ENCODE measurements at places on chromosomes 3 and 15.

GRCh38 chr3:172844428-172844827 lies 93.9 kb downstream of the ECT2 start:
- no peak for DNase-seq

GRCh38 chr3:178551916-178552321 lies 15.7 kb downstream of the KCNMB2 start:
- no peak for DNase-seq

- DNase-seq = no peak
Observed at GRCh38 chr15:81992523-81992922, 53.3 kb downstream of the MEX3B start.

DNA sequence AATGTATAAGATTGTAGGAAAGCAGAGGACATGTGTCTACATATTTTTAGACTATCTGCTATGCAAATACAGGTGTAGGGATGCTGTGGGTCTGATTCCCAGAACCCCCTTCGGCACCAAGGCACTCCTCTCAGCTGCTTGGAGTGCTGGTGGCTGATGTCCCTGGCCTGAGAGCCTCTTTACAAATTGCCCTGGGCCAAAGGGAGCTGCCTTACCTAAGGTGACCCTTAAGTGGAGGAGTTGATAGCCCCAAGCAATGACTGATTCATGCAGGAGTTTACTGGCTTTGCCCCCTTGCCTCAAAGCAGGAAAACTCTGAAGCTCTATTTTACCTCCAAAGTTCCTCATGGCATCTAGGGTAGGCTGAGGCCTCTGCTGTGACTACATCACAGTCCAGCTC lies 83.0 kb downstream of the ZNF385D start:
- no peak for DNase-seq

DNA sequence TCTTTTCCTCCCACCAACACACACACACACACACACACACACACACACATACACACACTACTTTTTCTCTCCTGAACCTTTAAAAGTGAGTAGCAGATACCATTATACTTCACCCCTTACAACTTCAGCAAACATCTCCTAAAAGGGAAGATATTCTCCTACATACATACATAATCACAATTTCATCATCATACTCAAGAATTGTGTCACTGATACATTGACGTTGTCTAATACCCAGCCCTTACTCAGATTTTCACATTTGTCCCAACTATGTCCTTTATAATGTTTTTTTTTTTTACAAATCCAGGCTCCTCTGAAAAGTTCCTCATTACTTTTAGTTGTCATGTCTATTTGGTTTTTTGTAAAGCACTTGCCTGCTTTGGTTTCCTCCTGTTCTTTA lies 18.5 kb downstream of the ABHD6 start:
- no peak for DNase-seq

GRCh38 chr3:150227839-150228238 lies 180.3 kb upstream of the TSC22D2 start:
- peak; percentile 46 for DNase-seq

GRCh38 chr3:163362151-163362550 lies 1716.1 kb downstream of the SI start:
- no peak for DNase-seq

GRCh38 chr3:13167064-13167743 lies 94.0 kb upstream of the IQSEC1 start:
- no peak for DNase-seq

DNA sequence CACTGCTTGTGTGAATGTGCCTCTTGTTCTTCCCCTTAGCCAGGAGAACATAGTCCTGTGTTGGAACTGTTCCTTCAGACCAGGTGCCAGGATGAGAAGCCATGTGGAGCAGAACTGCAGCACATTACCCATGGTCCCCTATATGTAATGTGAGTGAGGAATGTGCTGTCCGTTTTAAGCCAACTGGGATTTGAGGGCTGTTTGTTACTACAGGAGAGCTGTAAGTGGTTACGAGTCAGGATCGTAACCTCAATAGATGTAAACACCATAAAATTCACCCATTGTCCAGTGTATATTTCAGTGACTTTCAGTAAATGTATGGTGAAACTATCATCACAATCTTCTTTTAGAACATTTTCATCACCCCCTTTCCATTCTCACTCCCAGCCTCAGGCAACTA lies 10.1 kb upstream of the SCAP start:
- DNase-seq = no peak

DNA sequence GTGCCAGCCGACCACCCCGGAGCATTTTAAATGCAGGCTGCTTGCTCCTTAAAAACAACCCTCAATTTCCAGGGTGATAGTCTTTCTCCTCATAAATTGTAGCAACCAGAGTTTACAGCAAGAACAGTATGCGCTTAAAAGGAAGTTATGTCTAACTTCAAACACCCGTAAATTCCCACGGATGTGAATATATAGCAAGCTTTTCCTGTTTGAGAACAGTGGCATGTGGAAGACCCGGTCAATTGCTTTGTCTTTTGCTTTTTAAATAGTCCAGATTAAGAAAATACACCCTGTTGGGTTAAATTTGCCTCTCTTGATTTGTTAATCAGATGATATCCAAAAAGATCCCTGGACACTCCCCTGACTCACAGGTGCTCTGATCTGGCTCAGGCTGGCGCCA lies 20.8 kb downstream of the MRPS25 start:
- DNase-seq = no peak

DNA sequence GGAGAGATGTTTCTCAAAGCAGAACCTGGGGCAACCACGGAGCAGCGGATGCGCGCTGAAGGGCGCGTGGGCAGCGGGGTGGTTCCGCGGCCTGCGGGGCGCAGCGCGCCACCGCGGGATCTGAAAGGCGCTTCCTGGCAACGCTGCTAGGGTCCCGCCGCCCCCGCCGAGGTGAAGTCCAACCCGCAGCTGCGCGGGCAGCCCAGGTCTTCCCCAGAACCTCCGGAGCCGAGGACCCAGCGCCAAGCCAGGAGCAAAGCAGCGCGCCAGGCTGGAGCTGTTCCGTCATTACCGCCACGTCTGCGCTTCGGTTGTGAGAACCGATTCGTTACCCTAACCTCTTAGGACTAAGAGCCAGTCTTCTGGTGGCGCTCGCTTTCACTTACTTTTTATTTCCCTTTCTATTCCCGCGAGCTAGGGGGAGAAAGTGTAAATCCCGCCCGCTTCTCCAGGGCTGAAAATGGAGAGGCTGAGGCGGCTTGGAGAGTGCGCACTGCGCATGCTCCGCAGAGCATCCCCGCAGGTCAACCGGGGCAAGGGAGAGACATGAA lies 3.2 kb upstream of the GABRG3 start:
- no peak for DNase-seq

- DNase-seq = peak; percentile 83
Observed at GRCh38 chr3:11764931-11765363, 81.7 kb downstream of the TAMM41 start.

DNA sequence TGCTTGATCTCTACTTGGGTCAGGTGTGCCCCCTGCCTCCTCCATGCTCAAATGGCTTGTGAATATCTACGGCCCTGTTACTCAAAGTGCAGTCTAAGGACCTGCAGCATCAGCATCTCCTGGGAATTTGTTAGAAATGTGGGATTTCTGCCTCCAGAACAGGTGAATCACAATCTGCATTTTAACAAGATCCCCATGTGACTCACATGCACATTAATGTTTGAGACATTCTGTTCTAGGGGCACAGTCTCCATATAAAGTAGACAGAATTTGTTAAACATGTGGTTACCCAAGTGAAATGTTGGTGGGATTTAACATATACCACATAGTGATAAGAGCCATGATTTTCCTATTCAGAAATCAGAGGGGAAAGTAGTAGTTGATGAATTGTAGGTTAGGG lies 256.2 kb downstream of the NR1D2 start:
- no peak for DNase-seq

GRCh38 chr15:44490622-44491021 lies 46.3 kb upstream of the EIF3J start:
- DNase-seq = no peak

DNA sequence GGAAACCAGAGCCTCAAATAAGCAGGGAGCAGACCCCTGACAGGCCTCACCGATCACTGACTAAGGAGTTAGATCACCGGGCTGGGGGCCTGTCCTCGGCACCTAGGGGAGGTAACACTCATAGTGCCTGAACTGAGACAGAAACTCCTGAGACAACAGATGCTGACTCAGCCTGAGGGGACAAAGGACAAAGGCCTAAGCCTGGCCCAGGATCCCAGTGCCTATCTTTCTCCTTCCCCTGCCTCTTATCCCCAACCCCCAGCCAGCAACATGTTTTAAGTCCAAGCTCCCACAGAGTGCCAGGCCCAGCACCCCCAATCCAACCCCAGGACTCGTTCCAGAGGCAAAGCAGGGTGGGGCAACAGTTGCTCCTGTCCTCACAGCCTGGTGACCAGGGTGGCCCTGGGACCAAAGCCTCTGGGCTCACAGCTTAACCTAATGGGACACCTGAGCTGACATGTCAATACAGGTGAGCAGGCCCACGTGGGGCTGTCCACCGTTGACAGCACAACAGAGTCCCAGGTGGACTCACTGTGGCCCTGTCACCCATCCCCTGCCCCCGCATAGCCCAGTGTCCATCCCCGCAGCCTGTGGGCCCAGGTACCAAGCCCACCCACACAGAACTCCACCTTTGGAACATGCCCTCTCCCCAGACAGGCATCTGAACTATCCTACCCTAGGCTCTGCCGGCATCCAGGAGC lies 37.4 kb downstream of the ADCY5 start:
- DNase-seq = no peak

DNA sequence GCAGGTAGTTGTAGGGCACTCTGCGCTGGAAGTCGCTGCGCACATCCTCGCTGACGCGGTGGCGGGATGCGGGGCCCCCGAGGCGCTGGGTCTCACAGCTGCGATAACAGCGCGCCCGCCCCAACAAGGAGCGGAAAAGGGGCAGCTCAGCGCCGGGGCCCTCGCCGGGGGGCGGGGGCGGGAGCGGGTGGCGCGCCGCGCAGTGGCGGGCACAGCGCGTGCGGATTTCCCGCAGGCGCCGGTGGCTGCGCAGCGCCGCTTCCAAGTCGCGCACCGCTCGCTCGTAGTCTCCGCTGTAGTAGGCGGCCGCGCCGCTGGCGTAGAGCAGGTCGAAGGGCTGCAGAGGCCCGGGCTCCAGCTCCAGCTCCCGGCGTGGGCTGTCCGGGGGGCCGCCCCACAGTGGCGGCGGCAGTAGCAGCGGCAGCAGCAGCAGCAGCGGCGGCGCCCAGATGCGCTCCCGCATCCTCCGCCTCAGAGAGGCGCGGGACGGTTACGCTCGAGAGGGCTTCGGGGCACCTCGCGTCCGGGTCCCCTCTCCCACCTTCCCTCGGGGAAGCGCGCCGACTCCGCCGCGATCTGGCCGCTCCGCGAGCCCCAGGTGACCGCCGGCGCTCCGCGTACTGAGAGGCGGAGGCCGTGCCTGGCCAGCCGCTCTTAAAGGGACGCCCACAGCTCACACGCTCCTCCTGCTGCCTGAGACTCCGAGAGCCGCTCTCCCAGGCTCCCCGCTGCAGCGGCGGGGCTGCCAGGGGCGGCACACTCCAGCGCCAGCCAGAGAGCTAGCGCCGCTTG lies at the start of gene P3H2:
Gene P3H2 (minus strand): TSS at position 629 of the 792 bp plus-strand sequence. CDS start 166 bp downstream, at position 463.
- DNase-seq = peak; percentile 57

DNA sequence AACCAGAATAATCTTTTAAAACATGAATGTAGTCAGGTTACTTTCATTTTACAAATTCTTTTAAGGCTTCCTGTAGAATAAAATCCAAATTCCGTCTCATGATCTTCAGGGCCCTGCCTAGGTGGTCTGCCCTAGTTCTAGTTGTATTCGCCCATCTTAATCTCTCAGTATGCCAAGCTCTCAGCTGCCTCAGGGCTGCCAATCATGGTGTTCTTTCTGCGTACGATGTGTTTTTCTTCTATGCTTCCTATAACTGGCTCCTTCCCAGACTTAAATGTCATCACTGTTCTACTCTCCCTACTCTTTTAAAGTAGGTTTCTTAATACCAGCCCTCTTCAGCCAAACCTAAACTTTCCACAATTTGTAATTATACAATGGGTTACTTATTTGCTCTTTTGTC lies 107.4 kb downstream of the GREM1 start:
- DNase-seq = no peak

DNA sequence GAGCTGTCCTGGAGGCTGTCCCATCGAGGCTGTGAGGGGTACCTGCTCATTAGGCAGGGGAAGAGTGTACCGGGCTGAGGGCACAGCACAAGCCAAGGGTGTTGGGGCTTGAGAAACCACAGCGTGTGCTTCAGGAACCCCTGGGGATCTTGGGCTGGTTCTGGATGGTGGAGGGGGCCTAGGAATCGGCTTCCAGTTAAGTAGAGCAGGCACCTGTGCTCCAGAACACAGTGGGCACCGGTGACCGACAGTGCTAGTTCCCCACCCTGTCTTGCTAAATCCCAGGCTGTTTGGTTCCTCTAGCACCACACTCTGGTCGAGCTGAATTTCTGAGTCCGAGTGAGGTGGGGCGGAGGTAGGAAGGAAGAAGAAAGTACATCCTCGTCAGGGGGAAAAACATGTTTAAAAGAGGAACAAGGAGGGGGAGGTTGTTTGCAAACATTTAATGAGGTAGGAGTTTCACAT lies 29.1 kb downstream of the SLC6A6 start:
- DNase-seq = no peak

GRCh38 chr3:13665582-13666226 lies 116.8 kb downstream of the FBLN2 start:
- DNase-seq = no peak

DNA sequence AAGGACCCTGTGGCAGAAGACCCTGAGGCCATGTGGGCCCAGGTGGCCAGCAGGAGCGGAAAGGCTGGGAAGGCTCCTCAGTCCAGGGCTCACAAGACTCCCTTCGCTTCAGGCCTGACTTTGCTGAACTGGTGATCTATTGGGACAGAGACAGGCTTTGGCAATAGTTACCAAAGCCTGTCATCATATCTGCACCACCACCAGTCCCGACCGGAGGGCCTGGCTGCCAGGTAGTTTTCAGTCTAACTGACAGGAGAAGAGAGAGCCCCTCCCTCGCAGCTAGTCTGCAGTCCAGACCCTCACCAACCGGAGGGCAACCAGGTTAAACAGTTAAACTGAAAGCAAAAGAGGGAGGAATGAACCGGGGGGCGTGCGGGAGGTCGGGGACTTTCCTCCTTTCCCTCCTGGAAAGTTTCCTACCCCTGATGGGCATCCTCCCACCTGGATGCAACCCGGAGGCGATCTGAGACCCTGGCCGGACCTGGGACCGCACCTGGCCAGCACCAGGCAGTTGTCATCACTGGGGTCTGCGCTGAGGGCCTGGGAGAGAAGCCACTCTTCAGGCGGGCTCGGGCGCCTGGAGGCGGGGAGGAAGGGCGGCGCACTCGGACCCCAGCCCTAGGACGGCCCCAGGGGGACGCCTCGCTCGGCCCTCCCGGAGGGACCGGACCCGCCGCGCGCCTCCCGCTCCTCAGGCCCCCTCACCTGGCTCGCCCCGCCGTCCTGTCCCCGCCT lies 435 bp downstream of the RAB27A start:
- peak; percentile 62 for DNase-seq

DNA sequence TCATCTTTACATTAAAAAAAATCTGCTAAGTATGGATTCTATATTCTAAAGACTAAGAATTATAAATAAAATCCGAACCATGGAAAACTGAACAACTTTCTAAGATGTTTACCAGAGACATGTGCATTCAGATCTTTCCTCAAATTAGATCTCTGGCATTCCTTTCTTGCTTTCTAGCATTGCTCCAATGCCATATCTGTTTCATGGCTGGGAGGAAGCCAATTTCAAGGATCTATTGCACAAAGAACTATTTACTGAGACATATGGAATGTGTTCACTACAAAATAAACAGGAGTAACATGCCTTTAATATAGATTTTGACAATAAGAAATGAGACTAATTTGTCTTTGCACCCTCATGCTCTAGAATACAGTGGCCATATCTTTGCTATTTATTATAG lies 45.1 kb upstream of the NANOGP8 start:
- no peak for DNase-seq

Measured in activated CD4-positive, alpha-beta T cell treated with anti-CD3 and anti-CD28 coated beads, Interleukin-10, Interleukin-2, amounts not matched to agents 100 ng/mL and 50 ng/mL, durations not matched to agents 16 hours and 8 hours (primary cell).